ENCODE measurements at places on chromosomes 12 and 14.
A peak's percentile ranks its signal among the peaks of the same experiment; 100 is the strongest.

- no peak for DNase-seq
These were observed 426.8 kb downstream of the VRK1 start for GRCh38 chr14:97224016-97224415.

GRCh38 chr12:120892265-120892664, 11.9 kb downstream of the SPPL3 start:
- DNase-seq, result no peak

GRCh38 chr14:57884175-57884574, 18.3 kb upstream of the SLC35F4 start:
- no peak for DNase-seq

DNA sequence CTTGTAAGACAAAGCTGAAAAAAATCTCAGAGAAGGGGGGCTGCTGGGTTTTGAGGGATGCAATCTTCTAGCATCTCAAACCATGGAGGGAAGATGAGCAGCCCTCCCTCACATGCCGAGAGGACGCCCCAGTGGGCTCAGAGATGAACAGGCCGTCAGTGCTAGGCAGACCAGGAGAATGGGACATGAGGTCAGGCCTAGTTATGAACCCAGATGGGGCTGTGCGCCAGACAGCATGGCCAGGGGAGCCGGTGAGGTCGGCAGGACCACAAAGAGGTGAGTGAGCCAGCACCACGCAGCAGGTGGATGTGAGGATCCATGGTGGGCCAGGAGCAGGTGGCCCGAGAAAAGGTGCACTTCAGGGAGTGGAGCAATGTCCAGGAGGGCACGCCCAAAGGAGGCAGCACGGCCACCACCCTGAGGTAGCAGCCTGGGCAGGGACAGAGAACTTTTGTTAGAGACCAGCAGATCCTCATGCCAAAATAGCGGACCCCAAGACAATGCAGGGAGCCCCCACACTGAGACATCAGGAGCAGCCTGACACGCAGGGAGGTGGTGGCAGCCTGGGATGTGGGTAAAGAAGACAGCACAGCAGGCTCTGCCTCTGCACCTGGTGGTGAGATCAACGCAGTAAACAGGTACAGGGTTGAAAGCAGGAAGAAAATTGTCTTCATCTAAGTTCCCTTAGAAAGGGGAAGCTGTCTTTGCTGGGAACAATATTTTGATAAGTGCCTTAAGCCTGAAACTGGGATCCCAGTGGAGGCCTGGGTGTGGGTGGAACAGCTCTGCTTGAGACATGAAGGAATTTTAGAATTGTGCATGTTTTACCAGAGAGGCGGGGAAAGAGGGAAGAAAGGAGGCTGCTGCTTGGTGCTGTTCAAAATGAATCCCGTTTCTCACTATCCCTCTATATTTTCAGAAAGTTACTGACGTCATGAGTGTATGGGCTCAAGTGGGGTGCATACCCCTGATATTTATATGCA, 17.8 kb upstream of the MCRS1 start:
- no peak for DNase-seq

GRCh38 chr12:90287585-90287984, 578.9 kb upstream of the ATP2B1 start:
- DNase-seq, result no peak

- no peak for DNase-seq
These were observed 2.4 kb downstream of the KRT76 start for GRCh38 chr12:52774629-52775250.

GRCh38 chr12:124434354-124434753, 133.1 kb downstream of the NCOR2 start:
- DNase-seq, result no peak

DNA sequence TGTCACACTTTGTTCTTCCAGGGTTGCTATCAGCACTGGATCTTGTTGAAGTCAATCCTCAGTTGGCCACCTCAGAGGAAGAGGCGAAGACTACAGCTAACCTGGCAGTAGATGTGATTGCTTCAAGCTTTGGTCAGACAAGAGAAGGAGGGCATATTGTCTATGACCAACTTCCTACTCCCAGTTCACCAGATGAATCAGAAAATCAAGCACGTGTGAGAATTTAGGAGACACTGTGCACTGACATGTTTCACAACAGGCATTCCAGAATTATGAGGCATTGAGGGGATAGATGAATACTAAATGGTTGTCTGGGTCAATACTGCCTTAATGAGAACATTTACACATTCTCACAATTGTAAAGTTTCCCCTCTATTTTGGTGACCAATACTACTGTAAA, 23.7 kb downstream of the VTI1B start:
- DNase-seq, result peak; percentile 81

- DNase-seq, result no peak
These were observed 6.9 kb downstream of the MTA1 start for GRCh38 chr14:105426416-105427130.

DNA sequence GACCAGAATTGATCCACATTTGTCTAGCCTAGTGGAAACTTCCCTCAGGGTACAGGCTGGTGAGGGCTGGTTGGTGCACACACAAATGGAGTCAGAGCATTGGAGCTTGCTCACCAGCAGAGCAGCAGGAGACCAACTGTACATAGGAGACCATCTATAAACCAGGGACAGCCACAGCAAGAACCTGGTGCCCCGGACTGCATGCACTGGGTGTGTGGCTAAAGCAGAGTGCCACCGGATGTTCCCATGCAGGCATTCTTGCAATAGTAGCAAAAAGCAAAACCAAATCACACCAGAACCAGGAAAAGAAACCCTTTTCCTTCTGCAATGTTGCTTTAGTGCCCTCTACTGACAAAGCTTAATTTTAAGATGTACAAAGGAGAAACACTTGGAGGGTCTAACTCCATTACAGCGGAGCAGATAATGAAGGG, 136.4 kb downstream of the MDGA2 start:
- no peak for DNase-seq

DNA sequence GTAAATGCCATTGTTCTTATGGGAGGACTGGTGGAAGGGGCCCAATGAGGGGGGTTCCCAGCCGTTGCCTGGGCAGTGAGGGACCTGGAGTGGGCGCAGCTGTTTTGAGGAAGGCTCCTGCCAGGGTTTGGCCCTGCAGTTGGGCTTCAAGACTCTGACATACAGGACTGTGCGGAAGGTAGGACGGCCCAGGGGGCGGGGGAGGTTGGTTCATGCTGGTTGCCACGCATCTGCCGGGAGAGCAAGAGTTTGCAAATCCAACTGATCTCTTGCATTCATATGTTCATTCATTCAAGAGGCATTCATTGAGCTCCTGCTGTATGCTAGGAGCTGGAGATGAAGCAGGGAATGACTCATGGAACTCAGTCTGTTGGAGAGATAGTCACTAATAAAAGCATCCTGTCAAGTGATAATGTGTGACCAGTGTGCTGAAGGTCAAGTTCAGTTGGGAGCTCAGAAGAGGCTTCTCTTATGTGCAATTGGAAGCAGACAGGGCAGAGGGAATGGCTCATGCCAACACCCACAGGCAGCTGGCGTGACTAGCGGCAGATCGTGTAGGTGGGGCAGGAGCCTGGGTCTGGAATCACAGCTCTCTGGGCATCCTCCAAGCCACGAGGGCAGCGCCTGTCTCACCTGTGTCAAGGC, 7.8 kb downstream of the SH2B3 start:
- DNase-seq, result peak; percentile 46

DNA sequence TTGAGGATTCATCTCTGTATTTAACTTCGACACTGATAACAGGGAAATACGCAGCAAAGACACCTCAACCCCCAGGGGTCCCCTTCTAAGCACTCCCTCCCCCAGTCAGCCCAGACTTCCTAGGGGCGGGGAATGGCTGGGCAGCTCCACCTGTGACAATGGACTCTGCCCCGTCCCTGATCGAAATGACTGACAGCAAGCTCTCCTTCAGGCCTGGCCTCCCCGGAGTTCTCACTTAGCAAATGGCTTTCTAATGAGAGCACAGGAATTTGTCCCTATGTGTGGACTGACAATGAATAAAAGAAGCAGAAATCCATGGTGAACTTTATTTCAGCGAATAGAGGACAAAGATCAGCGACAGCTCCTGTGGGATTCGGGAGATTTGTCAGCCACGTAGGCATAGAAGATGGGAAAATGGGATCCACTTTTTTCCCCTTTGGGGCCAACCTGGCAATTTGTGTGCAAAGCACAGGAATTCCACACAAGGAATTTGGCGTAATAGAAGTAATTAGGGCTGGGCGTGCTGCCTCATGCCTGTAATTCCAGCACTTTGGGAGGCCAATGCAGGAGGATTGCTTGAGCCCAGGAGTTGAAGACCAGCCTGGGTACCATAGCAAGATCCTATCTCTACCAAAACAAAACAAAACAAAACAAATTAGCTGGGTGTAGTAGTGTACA, 63.8 kb downstream of the TNFAIP2 start:
- DNase-seq, result no peak

GRCh38 chr14:68191567-68192321, 372.2 kb downstream of the RAD51B start:
- DNase-seq, result no peak

DNA sequence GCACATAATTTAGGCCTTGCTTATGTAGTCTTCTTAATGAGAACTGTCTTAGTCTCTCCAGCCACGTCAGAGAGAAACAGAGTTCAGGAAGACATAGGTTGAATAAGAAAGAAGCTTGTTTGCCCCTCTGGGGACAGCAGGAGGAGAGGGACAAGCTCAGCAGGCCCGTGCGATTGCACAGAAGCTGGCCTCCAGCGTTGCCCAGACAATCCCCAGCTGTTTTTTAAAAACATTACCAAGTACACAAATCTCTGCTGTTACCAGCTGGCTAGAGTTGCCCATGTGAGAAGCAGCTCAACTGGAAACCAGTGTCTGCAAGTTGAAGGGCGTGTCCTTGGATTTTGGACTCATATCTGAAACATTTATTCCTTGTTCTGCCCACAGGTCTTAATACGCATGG, 232.6 kb downstream of the EFCAB11 start:
- DNase-seq, result no peak

GRCh38 chr12:57330992-57331391, 80.0 kb upstream of the STAC3 start:
- DNase-seq, result no peak

- DNase-seq, result no peak
These were observed 151.1 kb upstream of the PKP2 start for GRCh38 chr12:33047666-33048065.

GRCh38 chr12:49675137-49675536, 32.1 kb downstream of the FMNL3 start:
- DNase-seq, result no peak

GRCh38 chr12:120453977-120454376, 7.7 kb downstream of the GATC start:
- DNase-seq, result peak; percentile 51

- no peak for DNase-seq
These were observed 213.2 kb upstream of the LRFN5 start for GRCh38 chr14:41393512-41393911.

GRCh38 chr12:77229640-77230442, 164.5 kb upstream of the E2F7 start:
- no peak for DNase-seq

- DNase-seq, result no peak
These were observed 138.3 kb downstream of the PLXNC1 start for GRCh38 chr12:94286583-94287244.

DNA sequence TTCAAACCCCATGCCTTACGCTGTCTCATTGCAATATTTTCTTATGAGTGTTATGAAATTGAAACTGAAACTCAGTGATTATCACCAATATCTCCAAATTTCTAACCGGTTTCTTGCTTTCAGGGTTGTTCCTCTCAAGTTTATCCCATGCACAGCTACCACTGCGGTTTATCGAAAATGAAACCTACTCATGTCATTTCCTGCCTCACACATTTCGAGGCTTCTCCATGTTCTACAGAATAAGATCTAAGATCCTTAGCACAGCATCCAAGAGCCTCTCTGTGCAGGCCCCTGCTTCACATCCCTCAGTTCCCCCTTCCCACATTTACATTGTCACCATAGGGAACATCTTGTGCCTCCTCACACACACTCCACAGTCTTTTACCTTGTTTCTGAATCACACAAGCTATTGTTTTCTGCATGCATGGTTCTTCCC, 45.5 kb upstream of the FAR2 start:
- no peak for DNase-seq

- DNase-seq, result no peak
These were observed 67.1 kb downstream of the SERPINA3 start for GRCh38 chr14:94679106-94679810.

DNA sequence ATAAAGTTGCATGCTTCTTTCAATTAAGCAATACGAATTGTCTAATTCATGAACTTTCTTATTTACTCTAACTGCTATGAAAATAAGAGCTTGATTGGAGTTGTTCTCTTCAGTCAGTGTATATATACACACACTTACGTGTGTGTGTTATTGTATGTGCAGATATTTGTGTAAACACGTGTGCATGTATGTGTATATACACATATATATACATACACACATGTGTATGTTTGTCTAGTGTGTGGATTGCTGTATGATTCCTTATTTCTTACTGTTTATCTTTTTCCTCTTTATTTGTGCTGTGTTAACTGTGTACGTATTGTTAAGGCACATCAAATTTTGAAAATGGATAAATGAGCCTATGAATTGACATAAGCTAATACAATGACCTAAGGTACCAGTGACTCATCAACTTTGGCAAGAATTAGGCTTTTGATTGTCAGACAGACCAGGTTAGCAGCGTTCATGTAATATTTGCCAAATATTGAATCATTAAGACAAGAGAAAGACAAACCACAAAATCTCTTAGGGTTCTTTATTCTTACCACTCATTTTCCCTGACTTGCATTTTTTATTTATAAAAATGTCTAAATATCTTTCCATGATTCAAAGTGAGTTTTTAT, 423.9 kb downstream of the SOX5 start:
- DNase-seq, result no peak

DNA sequence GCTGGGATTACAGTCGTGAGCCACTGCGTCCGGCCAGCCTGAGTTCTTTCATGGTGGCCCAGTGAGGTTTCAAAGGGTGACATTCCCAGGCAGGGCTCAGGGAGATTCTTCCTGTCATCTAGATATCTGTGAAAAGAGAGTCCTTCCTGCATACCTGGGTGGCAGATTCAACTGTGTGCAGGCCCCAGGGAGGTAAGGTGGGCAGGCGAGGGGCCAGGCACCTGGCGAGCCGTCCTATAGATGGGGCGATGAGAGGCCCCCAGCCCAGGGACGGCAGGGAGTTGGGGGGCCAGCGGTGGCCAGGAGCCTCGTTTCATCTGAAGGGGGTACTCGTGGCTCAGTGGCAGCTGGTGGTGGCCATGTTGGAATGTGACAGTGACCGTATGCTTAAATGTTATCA, 7.1 kb upstream of the EP400 start:
- no peak for DNase-seq

DNA sequence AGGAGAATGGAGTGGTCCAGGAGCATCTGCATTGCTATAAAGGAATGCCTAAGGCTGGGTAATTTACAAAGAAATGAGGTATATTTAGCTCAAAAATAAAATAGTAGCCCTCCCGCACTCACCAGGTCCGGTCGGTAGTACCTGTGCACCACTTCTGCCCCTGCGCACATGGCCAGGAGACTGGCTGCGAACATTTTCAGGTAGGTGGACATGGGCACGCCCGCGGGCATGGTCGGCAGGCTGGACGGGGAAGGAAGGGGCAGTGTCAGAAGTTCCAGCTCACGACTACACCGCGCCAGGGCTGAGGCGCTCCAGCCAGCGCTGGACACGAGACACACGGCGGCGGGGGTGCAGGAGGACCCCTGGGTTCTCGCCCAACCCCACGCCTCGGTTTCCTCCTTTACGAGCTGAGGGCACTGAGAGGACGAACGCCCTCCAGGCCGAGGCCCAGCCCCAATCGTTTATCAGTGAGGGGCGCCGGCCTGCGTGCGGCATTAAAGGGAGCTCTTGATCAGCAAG, 9.1 kb upstream of the TDG start:
- DNase-seq, result peak; percentile 48
